ENCODE measurements at places on chromosomes 7 and 10. TPM values are rescaled to one million over a fixed set of nuclear protein-coding genes. Genes with fewer than 3 reads are reported as not detected.

The ATOH7 gene
- 0.19 TPM for total RNA-seq

The ZSCAN21 gene
- 11.6 TPM for total RNA-seq

The VWDE gene
- total RNA-seq = 0.55 TPM

The SPDYE1 gene
- not detected for total RNA-seq

The GJD4 gene
- not detected for total RNA-seq

The DNAH11 gene
- 0.26 TPM for total RNA-seq

The MACC1 gene
- not detected for total RNA-seq

The PRPS1L1 gene
- not detected for total RNA-seq

The SHH gene
- total RNA-seq = 2.1 TPM

The GDF10 gene
- 0.11 TPM for total RNA-seq

The TMEM26 gene
- total RNA-seq = 0.33 TPM

The FAM25C gene
- total RNA-seq = 2.0 TPM

The ELOVL3 gene
- 0.22 TPM for total RNA-seq

The VWA2 gene
- total RNA-seq = not detected

The COL26A1 gene
- total RNA-seq = 0.58 TPM

The TAS2R4 gene
- 0.33 TPM for total RNA-seq

The HOXA1 gene
- 3.6 TPM for total RNA-seq

The EPHB4 gene
- total RNA-seq = 45.6 TPM

The MKI67 gene
- 80.7 TPM for total RNA-seq

The NOLC1 gene
- 200 TPM for total RNA-seq

The BMPER gene
- total RNA-seq = 7.6 TPM

The STRIP2 gene
- 7.9 TPM for total RNA-seq

The FZD8 gene
- total RNA-seq = 7.5 TPM

The GBX1 gene
- total RNA-seq = not detected

The FAM25A gene
- not detected for total RNA-seq

The SDHAF3 gene
- 16.6 TPM for total RNA-seq

The LDB3 gene
- 0.04 TPM for total RNA-seq

The PDE6C gene
- total RNA-seq = not detected

The SMO gene
- total RNA-seq = 16.5 TPM

The EPHB6 gene
- total RNA-seq = 0.81 TPM

The FOXI2 gene
- not detected for total RNA-seq

The SYT15 gene
- total RNA-seq = 2.8 TPM

The SPDYE5 gene
- total RNA-seq = not detected

The PON1 gene
- total RNA-seq = 0.28 TPM

The CHAT gene
- total RNA-seq = not detected

The CLRN3 gene
- total RNA-seq = not detected

The NAT16 gene
- total RNA-seq = 0.17 TPM

The COBL gene
- total RNA-seq = 4.9 TPM

The CISD1 gene
- 58.1 TPM for total RNA-seq

The AGR2 gene
- total RNA-seq = 155 TPM

The CCL24 gene
- not detected for total RNA-seq

The GARIN1A gene
- total RNA-seq = 0.80 TPM

The RET gene
- total RNA-seq = 0.50 TPM

The ZNF804B gene
- not detected for total RNA-seq

The GAD2 gene
- not detected for total RNA-seq

The AOAH gene
- total RNA-seq = 0.13 TPM

The MSMB gene
- not detected for total RNA-seq

The JAKMIP3 gene
- total RNA-seq = 1.8 TPM

The WNT2 gene
- not detected for total RNA-seq

The DDC gene
- total RNA-seq = 1.8 TPM

The UTF1 gene
- total RNA-seq = not detected

The IFIT1B gene
- total RNA-seq = not detected

The CALY gene
- total RNA-seq = 0.66 TPM

The PRTFDC1 gene
- total RNA-seq = 23.8 TPM

The UNCX gene
- 0.07 TPM for total RNA-seq

The MKX gene
- not detected for total RNA-seq

The SH2D4B gene
- not detected for total RNA-seq

The CCDC146 gene
- total RNA-seq = 0.59 TPM

The PALD1 gene
- total RNA-seq = 5.9 TPM
